ENCODE measurements at places on chromosomes 11 and 22. TPM values are rescaled to one million over a fixed set of nuclear protein-coding genes. Genes with fewer than 3 reads are reported as not detected.

Gene CNTN5
- total RNA-seq: not detected

Gene MMP11
- 0.53 TPM for total RNA-seq

Gene LGR4
- total RNA-seq: 12.3 TPM

Gene DERL3
- total RNA-seq: 0.26 TPM

Gene KIAA1671
- total RNA-seq: 14.7 TPM

Gene ATXN10
- 81.9 TPM for total RNA-seq

Gene RAB3IL1
- 1.1 TPM for total RNA-seq

Gene GLYAT
- not detected for total RNA-seq

Gene SRSF8
- 17.5 TPM for total RNA-seq

Gene OR8I2
- total RNA-seq: not detected

Gene PHOX2A
- total RNA-seq: not detected

Gene NRGN
- not detected for total RNA-seq

Gene VPREB1
- not detected for total RNA-seq

Gene LINC01488
- total RNA-seq: not detected

Gene SCGB2A2
- total RNA-seq: not detected

Gene SLC5A12
- not detected for total RNA-seq

Gene PAX6
- total RNA-seq: not detected

Gene CYP2R1
- 24.7 TPM for total RNA-seq

Gene CNGA4
- not detected for total RNA-seq

Gene LARGE2
- 2.9 TPM for total RNA-seq

Gene C11orf42
- total RNA-seq: not detected

Gene XKR3
- not detected for total RNA-seq

Gene RBMXL2
- not detected for total RNA-seq

Gene ARL14EP
- total RNA-seq: 19.2 TPM

Gene CLMP
- total RNA-seq: 9.7 TPM

Gene TRIM6
- total RNA-seq: 1.8 TPM

Gene ZC3H12C
- 3.3 TPM for total RNA-seq
